ENCODE measurements at places on chromosomes 7 and 10. TPM values are rescaled to one million over a fixed set of nuclear protein-coding genes. Genes with fewer than 3 reads are reported as not detected.

HOXA2 gene
- 1.8 TPM for total RNA-seq

PPP1R17 gene
- not detected for total RNA-seq

- DNase-seq = no peak
These were observed 283.5 kb upstream of the PPP2R2D start for GRCh38 chr10:131617113-131617858.

DNA sequence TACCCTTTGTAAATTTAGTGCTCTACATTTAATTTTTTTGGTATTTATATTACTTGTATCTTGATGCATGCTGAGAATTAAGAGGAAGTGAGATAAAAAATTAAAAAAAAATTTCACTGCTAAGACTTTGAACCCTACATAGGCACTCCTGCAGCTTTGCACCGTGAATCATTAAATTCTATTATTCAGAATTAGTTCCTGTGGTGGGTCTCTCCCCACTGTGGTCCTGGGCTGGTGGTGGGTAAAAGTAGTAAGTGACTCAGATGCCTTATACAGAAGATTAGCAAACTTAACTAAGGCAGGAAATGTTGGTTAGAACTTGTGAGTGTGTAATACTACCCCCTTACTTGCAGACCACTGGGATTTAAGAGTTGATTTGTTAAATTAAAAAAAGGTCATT is 72.6 kb downstream of the AP3M1 start:
- DNase-seq = no peak

DNA sequence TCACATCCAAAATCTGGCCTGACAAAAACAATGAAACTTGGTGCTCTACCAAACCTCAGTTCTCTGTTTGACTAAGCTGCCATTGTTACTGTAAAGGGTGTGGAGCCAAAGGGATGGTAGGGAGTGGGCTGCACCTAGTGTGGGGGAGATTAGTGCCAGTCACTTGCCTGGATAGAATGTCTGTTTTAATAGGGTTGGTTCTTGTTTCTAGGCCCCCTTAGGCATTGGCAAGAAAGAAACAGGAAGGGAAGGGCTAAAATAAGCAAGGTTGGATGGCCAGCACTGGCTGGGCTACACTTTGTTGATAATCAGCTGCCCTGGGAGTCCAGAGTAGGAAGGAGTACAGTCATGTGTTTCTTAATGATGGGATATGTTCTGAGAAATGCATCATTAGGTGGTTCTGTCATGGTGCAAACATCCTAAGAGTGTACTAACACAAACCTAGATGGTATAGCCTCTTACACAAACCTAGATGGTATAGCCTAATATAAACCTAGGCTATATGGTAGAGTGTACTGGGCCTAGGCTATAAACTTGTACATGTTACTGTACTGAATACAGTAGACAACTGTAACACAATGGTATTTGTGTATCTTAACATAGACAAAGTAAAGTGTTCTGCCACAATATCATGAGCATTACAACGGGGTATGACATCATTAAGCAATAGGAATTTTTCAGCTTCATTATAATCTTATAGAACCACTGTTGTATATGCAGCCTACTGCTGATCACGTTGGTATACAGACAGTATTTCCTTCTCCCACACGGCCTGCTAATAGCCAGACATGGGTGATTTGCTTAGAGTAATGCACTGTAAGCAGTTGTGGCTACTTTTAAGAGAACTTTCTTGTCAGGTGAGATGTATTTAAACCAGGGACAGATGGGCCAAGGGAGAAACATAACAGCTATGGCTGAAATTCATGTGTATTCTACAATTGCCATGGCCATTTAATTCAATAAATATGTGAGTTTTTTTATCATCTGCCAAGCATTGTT is 15.4 kb downstream of the BBIP1 start:
- no peak for DNase-seq

DNA sequence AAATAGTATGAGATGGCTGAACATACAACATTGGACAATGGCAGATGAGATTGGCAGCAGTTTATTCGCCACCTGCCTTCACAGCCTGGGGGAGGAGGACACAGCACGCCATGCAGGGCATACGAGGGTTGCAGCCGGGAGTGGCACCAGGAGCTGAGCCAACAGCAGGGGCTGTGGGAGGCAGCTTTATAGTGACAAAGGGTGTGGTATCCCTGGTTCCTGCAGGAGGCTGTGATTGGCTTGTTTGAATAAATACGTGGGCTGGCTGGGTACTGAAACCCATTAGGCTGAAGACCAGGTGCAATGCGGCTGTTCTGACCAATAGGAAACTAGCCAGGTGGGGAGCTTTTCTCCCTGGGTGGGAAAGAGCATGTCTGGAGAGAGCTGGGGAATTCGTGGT is 68.9 kb upstream of the LEP start:
- DNase-seq = no peak

- DNase-seq = no peak
These were observed 29.3 kb upstream of the PSMG3 start for GRCh38 chr7:1598961-1599639.

DNA sequence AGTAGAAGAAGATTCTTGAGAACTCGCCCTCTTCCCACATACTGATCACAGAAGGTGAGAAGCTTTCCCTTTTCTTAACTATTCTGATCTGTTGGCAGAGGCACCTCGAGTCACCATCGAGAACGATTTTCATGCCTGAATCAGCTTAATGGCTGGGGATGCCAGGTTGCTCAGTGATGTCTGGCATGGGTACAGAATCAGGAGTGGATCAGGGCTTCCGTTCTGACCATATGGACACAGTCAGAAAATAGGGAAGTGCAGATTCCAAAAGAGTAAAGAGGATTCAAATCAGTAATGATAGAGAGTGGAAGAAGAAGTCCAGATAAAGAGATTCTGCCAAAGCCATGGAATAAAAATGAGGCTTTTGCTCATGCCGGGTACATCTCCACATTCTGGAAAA is 52.0 kb upstream of the GRB10 start:
- no peak for DNase-seq

DNA sequence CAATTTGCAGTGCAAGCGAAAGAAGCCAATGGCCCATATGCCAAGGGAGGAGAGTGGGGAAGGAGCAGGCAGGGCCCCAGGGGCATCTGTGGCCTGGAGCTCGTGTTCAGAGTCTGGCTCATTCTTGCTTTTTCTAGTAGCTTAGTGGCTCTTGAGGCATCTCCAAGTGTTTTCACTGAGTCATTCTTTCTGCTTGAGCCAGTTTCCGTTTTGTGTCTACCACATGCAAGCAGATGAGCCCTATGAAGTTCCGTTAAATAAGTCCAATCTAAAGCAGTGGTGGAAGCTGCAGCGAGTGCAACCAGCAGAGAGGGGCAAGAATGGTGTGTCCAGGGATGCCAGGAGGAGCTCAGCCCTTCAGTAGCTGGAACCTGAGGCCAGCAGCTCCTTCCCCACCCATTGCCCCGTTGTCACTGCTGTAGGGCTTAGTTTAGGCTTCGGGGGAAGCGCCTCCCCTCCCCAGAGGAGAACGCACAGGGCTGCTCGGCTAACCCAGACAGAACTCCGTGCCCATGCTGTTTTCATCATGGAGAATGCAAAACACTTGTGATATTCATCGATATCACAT is 57.4 kb upstream of the EBF3 start:
- no peak for DNase-seq

GRCh38 chr10:18699849-18700840 is 40.9 kb downstream of the ARL5B start:
- DNase-seq = no peak

DNA sequence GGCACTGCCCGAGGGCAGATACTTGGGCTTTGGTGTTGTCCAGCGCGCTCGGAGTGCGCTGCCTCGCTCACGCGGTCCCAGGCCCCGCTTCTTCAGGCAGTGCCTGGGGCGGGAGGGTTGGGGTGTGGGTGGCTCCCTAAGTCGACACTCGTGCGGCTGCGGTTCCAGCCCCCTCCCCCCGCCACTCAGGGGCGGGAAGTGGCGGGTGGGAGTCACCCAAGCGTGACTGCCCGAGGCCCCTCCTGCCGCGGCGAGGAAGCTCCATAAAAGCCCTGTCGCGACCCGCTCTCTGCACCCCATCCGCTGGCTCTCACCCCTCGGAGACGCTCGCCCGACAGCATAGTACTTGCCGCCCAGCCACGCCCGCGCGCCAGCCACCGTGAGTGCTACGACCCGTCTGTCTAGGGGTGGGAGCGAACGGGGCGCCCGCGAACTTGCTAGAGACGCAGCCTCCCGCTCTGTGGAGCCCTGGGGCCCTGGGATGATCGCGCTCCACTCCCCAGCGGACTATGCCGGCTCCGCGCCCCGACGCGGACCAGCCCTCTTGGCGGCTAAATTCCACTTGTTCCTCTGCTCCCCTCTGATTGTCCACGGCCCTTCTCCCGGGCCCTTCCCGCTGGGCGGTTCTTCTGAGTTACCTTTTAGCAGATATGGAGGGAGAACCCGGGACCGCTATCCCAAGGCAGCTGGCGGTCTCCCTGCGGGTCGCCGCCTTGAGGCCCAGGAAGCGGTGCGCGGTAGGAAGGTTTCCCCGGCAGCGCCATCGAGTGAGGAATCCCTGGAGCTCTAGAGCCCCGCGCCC is at the start of gene NPY:
NPY (plus strand) TSS at position 294 of the 802 bp plus-strand sequence. CDS start 1,051 bp downstream, outside the sequence.
- DNase-seq = no peak

All from colonic mucosa (tissue), 4 donors.